ENCODE measurements at places on chromosomes 12 and 14.

GRCh38 chr14:42848652-42849051 lies 1242.0 kb downstream of the LRFN5 start:
- DNase-seq = no peak

GRCh38 chr12:41242603-41243002 lies 54.5 kb downstream of the PDZRN4 start:
- no peak for DNase-seq

DNA sequence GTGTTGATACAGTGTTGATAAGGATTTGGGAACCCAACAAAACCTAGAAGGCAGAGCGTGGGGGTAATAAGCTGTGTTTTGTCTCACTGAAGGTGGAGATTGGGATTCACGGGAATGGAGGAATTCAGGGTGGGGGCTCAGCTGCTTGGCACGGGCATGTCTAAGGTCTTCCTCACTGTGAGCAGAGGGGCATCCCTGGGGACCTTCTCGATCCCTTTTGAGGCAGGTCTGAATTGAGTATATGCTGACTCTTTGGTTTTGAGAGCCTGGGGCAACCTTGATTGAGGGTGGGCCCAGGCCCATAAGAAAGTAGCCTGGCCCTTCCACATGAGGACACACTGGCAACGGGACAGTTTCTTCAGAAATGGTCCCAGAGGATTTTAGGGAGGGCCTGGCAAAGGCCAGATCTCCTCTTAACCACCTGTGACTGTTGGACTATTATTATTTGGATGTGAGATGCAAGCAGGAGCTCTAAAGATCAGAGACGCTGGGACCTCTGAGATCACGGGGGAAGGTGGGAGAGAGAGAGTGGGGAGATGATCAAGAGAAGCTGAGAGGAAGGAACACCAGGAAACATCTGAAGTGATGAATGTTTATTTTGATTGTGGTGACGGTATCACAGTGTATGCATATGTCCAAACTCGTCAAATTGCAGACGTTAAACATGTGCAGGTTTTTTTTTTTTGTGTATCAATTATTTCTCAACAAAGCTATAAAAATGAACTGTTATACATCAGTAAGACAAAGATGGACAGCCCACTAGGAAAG lies 48.4 kb downstream of the SMIM41 start:
- DNase-seq = no peak

- no peak for DNase-seq
Observed at GRCh38 chr12:29732191-29732590, 51.6 kb downstream of the TMTC1 start.

- DNase-seq = no peak
Observed at GRCh38 chr12:126772171-126772864, 1494.7 kb upstream of the TMEM132C start.

DNA sequence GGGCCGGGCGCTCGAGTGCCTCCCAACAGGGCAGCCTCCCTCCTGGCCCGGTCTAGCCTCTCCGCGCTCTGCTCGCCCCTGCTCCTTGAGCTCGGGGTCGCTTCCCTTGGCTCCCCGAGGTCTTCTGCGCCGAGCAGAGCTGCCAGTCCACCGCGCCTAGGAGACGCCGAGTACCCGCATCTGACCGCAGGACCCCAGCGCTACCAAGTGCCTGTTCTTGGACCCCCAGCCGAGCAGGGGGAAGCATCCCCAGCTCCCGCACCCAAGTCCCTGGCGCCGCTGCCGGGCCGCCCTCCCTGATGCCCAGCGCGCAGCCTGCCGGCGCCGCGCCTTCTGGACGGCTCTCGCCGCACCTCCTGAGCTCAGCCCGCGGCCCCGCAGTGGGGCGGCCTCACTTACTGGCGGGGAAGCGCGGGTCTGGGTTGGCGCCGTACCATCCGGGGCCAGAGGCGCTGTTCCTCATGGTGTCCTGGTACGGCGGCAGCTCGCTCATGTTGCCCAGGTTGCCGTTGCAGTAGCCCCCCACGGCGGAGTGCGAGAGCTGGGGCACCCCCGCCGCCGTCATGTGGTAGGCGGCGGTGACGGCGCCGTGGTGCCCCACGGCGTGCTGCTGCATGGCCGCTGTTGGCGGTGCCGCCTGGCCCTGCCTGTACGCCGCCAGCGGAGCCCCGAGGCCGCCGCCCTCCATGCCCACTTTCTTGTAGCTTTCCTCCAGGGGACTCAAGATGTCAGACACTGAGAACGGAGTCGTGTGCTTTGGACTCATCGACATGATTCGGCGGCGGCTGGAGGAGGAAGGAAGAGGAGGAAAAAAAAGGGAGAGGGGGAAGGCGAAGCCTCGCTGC lies 1.2 kb downstream of the NKX2-1 start:
- DNase-seq = no peak

DNA sequence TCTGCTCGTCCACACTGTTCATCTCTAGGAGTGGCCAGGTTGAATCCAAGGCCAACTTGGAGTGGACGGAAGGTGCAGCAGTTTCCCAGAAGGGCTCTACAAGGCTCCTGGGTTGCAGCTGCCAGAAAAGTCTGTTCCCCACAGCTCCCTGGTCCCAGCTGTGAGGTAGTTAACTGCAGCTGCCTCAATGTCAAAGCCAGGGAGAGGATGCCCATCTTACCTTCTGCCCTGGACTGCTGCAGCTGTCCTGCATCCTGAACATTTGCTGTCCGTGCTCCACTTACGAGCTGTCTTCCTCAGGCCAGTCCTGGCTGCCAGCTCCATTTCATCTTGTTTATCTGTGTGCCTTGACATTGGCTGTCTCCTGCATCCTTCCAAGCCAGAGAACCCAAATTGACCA lies 227.3 kb downstream of the SLC41A2 start:
- no peak for DNase-seq

- DNase-seq = no peak
Observed at GRCh38 chr12:21940549-21941505, at the start of gene ABCC9. TSS of gene ABCC9 (minus strand) at chr12:21941426. CDS start at chr12:21936674, 4,752 bp downstream.

DNA sequence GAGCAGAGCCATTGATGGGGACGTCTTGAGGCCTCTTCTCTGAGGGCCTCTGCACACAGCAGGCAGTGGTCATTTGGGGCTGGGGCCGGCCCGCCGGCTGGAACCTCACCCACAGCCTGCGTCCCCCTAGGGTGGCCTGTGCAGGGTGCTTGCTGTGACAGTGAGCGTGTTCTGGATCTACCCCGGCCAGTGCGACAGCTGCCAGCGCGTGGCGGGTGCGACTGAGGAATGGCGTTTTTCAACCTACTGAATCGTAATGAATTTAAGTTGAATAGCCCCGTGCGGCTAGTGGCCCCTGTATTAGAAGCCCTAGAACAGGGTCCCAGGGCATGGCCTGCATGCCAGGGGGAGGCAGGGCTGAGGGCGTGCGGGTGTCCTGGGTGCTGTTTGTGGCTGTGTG lies 13.8 kb downstream of the RFLNA start:
- DNase-seq = no peak

- no peak for DNase-seq
Observed at GRCh38 chr14:34175574-34175973, 224.7 kb upstream of the EGLN3 start.

- DNase-seq = no peak
Observed at GRCh38 chr14:24092110-24092504, 2.0 kb upstream of the PCK2 start.

- DNase-seq = no peak
Observed at GRCh38 chr12:50567926-50568325, 63.1 kb downstream of the DIP2B start.

DNA sequence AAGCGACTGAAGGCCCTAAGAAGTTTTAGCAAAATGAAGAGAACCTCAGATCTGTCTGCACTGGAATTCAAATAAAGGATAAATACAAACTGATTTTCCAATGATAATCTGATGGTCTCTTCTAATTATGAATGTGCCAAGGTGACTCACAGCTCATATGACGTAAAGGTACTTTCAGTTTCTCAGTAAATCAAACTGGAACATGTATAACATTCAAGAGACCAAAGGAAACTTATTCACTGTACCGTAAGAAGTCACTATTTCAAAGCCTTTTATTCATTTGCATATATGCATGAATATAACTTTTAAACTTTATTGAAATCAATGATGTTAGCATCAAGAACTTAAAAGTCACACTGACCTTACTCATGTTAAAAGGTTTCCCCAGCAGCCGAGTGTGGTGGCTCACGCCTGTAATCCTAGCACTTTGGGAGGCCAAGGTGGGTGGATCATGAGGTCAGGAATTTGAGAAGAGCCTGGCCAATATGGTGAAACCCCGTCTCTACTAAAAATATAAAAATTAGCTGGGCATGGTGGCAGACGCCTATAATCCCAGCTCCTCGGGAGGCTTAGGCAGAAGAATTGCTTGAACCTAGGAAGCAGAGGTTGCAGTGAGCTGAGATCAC lies 52.2 kb downstream of the ATXN2 start:
- no peak for DNase-seq

GRCh38 chr12:85266356-85266755 lies 13.7 kb upstream of the ALX1 start:
- DNase-seq = no peak

DNA sequence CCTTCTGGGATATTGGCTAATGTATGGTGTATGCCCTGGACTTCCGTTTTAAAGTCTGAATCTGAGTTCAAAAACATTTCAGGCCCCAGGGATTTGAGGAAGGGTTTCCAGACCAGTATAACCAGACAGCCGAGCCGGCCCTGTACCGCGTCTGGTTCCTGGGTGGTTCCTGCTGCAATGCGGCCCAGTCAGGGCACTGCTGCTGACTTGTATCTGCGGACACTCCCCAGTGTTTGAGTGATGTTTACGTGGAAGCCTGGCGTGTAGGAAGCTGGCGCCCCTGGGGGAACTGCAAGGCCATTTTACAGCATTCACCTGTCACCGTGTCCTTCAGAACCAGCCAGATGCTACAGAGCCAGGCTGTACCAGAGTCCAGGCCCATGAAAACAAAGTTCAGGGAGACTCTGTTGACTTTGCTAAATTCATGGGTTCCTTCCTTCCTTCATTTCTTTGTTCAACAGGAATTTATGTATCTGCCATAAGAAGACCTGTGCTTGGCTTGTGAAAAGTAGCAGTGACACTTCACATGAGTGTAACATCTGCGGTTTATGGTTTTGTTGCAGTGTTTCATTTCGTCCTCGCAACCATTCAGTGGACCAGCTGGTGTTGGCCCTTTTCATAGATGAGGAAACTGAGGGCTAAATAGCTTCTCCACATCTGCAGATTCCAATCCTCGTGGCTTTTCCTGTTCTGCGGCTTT lies 16.8 kb downstream of the EML1 start:
- no peak for DNase-seq

DNA sequence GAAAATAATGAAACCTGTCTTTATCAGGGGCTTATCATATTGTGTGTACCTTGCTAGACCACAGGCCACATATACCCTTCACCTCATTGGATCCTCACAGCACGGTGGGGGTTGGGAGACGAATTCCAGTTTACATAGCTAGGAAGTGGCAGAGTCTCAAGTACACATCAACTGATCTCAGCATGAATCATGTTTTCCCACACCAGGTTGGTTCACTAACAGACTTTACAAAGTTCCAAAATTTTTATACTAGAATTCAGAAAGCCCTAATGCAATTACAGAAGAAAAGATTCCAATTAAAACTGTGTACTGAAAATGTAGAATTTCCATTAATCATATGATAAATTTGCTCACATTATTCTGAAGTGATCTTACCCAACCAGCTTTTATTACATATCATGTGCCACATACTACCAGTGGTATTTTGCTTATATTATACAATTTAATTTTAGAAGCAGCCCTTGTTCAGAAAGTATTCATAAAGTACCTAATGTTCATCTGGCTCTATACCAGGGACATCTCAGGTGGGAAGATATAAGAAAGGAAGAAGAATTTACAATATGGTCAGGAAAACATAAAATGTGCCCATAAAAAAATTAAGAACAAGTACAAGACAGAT lies 196.2 kb downstream of the ITPR2 start:
- no peak for DNase-seq

GRCh38 chr12:39294715-39295114 lies 148.2 kb downstream of the KIF21A start:
- DNase-seq = no peak

GRCh38 chr12:96141216-96141912 lies 52.8 kb upstream of the ELK3 start:
- no peak for DNase-seq

- no peak for DNase-seq
Observed at GRCh38 chr12:89353188-89353822, 1.0 kb upstream of the DUSP6 start.

DNA sequence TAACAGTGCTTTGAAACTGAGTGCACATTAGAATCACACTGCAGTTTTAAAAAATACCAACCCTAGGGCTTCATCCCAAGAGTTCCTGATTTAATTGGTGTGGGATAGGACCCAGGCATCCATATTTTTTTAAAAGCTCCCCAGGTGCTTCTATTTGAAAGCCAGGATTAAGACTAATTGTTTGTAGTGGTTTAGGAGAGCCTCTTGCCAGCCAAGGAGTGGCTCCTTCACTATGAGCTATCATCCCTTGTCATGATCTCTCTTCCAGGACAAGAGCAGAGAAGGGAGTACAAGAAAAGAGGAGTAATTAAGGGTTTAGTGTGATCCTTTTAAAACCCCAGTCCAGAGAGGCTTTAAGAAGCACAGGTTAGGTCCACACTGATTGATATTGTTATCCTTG lies 178.0 kb downstream of the CAND1 start:
- no peak for DNase-seq

GRCh38 chr12:47586952-47587669 lies 118.7 kb downstream of the RPAP3 start:
- no peak for DNase-seq

DNA sequence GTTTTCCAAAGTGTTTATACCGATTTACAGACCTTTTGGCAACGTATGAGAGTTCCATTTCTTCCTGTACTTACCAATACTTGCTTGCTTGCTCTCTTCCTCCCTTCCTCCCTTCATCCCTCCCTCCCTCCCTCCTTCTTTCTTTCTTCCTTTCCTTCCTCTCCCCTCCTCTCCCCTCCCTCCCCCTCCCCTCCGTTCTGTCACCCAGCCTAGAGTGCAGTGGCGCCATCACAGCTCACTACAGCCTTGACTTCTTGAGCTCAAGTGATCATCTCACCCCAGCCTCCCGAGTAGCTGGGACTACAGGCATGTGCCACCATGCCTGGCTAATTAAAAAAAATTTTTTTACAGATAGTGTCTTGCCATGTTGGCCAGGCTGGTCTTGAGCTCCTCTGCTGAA lies 40.4 kb downstream of the DIP2B start:
- no peak for DNase-seq

- DNase-seq = no peak
Observed at GRCh38 chr12:48961331-48961730, 4.0 kb upstream of the ARF3 start.

GRCh38 chr14:105485739-105486162 lies 935 bp upstream of the CRIP1 start:
- no peak for DNase-seq

- DNase-seq = no peak
Observed at GRCh38 chr14:72961579-72962335, 35.5 kb downstream of the DCAF4 start.

GRCh38 chr12:92107094-92107493 lies 38.6 kb downstream of the BTG1 start:
- no peak for DNase-seq
